ENCODE measurements at places on chromosomes 5 and 9.

GRCh38 chr9:109238125-109238524, 71.1 kb upstream of the FRRS1L start:
- DNase-seq = no peak

DNA sequence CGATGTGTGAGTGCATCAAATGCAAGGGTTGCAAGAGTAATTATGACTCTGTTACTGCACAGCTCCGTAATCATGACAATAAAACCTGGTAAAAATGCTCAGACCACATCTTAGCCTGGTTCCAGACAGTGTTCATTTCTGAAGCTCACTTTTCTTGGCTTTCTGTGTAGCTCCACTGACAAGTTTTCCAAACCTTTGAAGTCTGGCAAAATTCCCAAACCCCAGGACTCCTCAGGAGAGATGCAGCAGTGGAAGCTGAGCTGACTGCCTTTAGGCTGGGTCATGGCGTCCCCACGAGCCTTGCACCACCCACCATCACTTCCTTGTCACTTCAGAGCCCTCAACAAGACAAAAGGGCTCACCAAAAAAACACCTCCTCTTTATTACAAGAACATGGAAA, 131.6 kb upstream of the TAS2R1 start:
- DNase-seq = no peak

GRCh38 chr5:64592730-64593341, 87.0 kb downstream of the RGS7BP start:
- DNase-seq = no peak

DNA sequence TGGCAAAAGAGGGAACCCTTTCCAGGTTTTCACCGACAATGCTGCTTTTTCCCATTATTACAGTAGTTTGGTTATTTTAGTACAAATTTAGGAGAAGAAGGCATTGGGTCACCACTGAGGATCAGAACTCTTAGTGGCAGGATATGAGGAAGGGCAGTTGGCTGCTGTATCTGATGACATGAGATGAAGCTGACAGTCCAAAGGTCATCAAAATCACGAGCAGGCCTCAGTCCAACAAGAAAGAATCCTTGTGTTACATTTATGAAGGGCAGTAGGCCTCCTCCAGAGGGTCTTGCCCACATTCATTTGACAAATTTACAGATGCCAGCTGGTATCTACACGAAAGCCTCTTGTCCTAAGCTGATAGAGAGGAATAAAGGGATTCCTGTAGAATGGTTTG, 49.5 kb upstream of the COL15A1 start:
- no peak for DNase-seq

- DNase-seq = no peak
Observed at GRCh38 chr9:68643901-68644809, 60.9 kb upstream of the PIP5K1B start.

DNA sequence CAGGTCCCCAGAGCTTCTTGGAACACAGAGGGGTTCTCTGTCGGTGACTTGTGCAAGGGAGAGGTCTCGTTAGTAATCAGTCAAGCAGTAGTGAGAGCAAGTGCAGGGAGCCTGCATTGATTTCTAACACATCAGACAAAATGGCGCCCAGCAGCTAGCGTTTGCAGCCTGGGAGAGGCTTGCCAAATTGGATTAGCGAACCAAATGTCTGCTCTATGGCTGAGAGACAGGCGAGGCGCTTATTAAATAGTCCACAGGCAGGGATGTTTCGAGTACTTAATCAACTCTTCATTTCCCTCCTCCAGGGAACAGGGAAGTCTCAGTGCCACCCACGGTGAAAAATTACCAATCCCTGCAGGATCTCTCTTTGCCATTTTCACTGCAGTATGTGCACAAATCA, 131.4 kb upstream of the SHB start:
- DNase-seq = no peak

DNA sequence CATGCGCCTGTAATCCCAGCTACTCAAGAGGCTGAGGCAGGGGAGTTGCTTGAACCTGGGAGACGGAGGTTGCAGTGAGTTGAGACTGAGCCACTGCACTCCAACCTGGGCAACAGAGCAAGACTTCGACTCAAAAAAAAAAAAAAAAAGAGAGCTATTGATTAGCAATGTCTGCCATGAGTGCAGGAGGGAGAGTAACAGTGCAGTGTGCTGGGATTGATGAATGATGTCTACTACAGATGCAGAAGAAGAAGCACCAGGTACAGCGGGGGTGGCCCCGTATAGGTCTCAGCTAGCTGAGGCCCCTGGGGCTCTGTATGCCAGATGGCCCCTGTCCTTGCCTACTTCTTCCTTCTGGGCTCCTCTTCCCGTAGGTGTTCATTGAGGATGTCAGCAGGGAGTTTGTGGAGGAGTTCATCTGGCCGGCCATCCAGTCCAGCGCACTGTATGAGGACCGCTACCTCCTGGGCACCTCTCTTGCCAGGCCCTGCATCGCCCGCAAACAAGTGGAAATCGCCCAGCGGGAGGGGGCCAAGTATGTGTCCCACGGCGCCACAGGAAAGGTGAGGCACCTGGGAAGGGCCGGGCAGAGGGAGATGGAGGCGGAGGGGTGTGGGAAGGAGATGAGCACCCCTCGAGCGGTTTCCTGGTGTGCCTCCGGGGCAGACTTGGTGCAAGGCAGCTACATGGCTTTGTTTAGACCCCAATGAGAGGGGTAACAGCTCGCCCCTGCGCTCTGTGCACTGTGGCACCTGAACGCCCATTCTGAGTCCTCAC, 13.5 kb downstream of the ASS1 start:
- no peak for DNase-seq

DNA sequence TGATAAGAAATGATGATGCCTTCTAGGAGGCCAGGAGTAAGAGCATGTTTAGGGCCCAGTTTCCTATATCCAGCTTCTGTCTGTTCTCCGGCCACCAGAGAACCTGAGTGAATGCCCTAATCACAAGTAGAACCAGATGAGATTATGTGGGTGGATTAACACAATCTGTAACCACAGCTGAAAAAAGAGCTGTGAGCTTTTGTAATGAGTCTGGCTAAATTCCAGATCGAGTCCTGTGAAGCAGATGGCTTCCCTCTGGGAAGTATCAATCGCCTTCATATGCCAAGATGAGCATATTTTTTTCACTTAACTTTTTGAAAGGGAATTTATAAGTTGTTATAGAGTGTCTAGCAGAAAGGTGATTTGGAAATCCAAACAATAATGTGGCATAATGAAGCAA, 99.8 kb downstream of the NNT start:
- DNase-seq = no peak

DNA sequence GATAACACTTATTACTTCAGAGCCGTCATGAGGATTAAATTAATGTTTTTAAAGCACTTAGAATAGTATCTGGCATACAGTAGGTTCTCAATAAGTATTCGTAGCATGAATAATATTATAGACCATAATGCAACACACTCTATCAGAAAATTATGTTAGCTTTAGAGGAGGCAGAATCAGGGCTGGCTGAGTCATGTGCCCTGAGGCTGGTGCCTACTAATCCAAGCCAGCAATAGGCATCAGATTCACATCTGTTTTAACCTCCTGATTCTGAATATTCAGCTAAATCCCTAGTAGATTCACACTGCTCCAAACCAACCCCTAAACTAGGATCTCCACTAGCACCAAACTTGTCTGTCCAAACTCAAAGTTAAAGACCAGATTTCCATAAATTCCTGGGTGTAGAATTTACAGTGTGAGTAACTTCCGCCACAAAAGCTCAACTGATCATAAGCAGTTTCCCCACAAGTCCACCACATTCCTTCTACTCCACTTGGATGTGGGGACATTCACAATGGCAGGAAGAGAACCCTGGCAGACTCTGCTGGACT, 170.0 kb upstream of the DAPK1 start:
- DNase-seq = no peak

GRCh38 chr9:93183663-93184431, at the start of gene WNK2:
Gene WNK2, plus strand, starts transcription at chr9:93184139. Its CDS starts 791 bp downstream, at chr9:93184930.
- no peak for DNase-seq

- no peak for DNase-seq
Observed at GRCh38 chr9:91161465-91162300, 200.0 kb downstream of the AUH start.

- DNase-seq = no peak
Observed at GRCh38 chr5:134553821-134554267, 28.4 kb downstream of the JADE2 start.

DNA sequence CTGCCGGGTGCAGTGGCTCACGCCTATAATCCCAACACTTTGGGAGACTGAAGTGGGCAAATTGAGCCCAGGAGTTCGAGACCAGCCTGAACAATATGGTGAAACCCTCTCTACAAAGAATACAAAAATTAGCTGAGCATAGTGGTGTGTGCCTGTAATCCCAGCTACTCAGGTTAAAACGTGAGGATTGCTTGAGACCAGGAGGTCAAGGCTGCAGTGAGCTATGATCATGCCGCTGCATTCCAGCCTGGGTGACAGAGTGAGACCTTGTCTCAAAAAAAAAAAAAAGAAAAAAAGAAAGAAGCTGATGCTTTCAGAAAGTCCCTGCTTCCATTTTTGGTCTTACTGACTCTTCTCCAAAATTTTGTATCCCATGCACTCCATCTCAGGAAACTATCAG, 31.3 kb downstream of the SNAPC3 start:
- DNase-seq = no peak

DNA sequence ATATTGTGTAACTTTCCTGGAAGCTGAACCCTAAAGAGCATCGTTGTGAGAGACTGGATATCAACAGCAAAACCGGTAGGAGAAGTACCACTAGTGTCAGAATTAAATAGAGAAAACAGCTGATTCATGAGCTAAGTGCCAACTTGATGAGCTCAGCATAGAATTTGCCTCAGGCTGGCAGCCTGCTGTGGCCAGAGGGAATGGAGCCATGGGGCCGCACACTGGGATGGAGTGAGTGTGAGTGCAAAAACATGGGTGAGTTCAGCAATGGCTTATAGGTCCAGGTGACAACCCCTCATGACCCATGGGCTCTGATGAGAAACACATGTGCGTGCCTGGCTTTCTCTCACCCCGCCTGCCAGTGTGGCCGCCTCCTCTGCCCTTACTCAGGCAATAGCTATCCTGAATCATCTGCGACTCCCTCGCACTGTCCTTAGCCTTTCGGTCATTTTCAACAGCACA, 25.4 kb downstream of the ADAMTS16 start:
- DNase-seq = no peak

DNA sequence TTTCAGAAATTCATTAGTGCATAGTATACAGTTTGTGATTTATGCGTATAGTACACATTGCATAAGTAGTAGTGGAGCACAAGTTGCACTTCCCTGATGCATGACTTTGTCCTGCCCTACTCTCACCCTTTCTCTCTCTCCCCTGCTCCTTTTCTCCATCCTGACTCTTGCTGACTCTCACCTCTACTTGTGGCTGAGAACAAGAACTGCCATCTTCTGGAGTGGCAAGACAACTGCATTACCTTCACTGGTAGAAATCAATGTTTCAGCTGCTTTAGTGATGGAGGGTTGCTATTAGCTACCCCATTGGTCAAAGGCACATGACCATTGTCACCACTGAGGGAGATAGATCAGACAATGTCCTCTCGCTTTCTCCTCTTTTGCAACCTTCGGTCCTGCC, 26.9 kb downstream of the SPEF2 start:
- DNase-seq = no peak

GRCh38 chr5:36885149-36885548, 8.6 kb downstream of the NIPBL start:
- no peak for DNase-seq

GRCh38 chr5:54455413-54456157, at the start of gene HSPB3:
Gene HSPB3, plus strand, starts transcription at chr5:54455699. Its CDS starts 91 bp downstream, at chr5:54455790.
- no peak for DNase-seq

GRCh38 chr5:157544623-157544989, 31.0 kb downstream of the ADAM19 start:
- no peak for DNase-seq

DNA sequence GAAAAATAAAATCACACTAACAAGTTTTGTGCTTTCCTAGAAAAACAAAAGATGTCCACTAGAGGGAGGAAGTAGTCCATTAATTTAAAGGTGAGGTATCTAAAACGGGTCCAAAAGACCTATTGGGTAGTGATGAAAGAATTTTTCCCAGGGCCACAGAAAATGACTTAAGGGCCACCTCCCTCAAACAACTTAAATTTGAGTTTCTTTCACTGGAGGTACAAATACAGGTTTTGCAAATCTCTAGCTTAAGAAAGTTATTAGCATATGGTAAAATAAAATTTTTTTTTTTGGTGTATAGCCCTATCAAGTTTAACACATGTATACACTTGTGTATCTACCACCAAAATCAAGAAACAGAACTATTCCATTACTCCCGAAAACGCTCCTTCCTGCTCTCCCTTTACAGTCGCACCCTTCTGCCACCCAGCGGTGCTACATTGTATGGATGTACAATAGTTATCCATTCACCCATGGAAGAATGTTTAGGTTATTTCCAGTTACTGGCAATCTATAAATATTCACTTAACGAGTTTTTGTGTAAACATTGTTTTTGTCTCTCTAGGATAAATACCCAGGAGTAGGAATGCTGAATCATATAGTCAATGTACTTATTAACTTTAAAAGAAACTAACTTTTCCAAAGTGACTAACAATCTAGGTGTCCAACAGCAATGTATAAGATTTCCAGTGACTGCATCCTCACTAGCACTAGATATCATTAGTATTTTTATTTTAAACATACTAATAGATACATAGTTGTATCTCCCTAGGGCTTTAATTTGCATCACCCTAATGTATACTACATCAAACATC, 21.9 kb downstream of the DEPDC1B start:
- DNase-seq = no peak

- no peak for DNase-seq
Observed at GRCh38 chr5:157651623-157652376, 438 bp downstream of the SOX30 start.

GRCh38 chr9:131863306-131863896, 123.5 kb upstream of the RAPGEF1 start:
- no peak for DNase-seq

DNA sequence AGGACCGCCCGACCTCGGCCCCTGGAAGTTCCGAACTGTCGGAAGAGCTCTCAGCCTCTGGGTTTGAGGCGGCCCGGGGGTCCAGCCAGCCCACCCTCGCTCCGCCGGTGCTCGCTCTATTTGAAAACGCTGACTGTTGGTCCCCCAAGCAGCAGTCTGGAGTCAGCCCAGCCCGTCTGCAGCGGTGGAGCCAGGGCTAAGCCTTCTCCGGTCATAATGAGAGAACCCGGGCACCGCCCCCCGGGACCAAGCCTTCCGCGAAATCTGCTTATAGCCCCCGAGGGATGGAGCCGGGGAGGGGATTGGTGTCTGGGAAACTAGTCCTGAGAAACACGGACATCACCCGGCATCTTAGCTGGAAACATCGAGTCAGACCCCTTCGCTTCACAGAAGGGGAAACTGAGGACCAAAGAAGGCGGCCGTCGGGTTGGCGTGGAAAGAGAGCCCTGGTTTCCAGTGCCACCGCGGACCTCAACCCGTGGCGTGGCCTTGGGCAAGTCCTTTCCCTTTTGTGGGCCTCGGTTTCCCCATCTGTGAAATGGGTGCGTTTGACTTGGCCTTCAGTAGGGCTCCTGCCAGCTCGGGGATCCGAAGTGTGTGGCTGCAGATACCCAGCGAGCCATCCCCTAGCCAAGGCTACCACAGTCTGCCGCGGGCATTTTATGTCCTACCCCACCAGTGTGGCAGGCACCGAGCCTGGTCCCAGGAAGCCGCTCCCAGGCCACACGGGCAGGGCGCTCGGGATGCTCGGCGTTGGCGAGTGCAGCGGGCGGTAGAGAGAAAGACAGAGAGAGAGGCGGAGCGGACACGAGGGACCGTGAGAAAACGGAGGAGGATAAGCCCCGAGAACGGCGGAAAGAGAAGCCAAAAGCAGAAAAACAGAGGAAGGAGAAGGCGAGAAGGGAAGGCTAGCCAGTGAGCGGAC, 857 bp downstream of the ADAM19 start:
- DNase-seq = no peak

- no peak for DNase-seq
Observed at GRCh38 chr5:156019571-156020180, 307.3 kb upstream of the SGCD start.
